ENCODE measurements at places on chromosomes 7 and 10.

DNA sequence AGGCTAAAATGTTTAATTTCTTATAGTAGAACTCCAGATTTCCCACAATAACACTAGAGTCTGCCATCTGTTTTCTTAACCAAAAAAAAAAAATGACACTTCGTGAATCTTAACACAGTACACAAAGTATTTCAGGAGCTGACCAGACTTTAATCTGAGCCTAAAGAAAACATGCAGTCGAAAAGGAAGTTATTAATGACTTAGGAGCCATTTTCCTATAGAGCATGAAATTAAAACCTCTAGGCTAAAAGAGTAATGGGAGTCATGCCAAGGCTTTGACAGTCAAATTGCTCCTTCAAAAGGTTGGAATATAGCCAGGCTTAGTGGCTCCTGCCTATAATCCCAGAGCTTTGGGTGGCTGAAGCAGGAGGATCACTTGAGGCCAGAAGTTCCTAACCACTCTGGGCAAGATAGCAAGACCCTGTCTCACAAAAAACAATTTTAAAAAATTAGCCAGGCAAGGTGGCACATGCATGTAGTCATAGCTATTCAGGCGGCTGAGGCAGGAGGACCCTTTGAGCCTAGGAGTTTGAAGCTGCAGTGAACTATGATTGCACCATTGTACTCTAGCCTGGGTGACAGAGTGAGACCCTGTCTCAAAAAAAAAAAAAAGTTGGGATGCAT is 13.6 kb downstream of the MICU1 start:
- DNase-seq, result no peak

DNA sequence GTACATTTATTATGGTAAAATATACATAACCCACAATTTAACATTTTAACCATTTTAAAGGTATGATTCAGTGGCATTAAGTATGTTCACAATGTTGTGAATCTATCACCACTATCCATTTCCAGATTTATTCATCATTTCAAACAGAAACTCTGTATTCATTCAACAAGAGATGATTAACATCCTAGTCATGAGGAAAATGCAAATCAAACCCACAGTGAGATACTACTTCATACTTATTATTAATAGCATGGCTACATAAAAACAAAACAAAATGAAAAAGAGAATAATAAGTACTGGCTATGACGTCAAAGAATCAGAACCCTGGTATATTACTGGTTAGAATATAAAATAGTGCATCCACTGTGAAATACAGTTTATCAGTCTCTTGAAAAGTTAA is 386.6 kb upstream of the POM121L12 start:
- no peak for DNase-seq

- no peak for DNase-seq
Measured at GRCh38 chr10:17918187-17918903, 33.4 kb upstream of the SLC39A12 start.

DNA sequence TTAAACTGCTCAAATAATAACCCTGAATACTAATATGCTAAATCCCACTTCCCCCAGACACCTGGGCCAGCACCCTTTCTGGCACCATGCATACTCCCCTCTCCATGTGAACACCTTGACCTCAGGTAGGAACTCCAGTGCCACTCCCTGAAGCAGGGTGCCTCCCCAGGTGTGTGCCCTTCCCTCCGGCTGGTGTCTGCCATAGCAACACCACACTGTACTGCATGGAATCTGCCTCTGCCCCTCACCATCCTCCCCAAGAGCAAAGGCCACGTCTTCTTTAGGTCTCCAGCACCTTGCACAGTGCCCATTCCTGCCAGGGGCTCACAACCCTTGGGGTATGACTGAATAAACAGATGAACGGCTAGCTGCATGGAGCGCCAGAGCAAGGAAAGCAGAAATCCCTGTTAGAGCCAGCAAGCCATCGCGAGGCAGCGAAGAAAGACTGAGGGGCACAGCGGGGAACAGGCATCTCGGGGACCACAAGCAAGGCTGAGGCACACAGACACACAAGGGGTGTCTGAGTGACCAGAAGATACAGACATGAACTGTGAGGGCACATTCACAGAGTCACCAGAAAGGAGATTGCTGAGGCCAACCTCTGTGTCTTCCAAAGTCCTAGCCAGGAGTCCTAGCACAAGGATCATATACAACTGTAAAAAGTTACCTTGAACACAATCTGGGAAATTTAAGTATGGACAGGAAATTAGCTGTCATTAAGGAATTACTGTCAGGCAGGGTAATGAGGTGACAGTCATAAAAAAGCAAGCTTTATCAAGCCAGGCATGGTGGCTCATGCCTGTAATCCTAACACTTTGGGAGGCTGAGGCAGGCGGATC is 25.7 kb downstream of the COBL start:
- no peak for DNase-seq

DNA sequence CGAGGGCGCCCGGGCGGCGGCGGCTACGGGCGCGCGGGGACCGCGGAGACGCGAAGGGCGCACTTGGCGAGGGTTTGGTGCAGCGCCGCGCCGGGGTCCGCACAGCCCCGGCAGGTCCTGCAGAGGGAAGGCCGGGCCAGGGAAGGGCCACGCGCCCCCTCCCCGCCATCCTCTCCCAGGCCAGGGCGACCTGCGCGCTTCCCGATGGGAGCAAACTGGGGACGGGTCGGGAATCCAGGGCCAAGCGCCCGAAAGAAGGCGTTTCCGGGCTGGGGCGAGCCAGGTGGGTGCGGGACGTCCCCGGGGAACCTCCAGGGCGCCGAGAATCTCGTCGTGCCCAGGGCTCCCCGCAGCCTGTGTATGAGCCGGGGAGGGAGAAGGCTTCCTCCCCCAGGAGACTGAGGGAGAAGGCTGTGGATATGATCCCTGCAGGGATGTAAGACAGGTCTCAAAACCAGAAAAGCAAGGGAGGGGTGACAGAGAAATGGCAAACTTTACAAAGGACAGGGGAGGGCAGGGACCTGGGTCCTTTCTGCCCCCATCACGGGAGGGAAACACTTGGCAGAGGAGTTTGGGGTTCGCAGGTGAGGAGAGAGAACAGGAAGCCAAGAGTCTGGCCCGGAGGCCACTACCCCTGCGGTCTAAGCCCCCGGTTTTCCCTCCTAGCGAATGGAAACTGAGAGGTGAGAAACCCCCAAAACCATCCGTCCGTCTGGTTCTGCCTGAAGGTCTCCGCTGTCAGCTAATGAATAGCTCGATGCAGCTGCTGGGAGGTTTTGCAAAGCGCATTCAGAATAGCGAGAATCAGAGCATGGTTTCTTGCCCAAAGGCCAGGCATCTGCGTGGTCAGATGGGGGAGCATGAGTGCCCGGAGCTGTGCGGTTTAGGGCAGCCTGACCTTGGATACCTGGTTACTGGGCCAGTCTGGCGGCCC is 674 bp downstream of the AMZ1 start:
- DNase-seq, result peak; percentile 58

GRCh38 chr10:76558996-76559891 is 1078.4 kb downstream of the KCNMA1 start:
- no peak for DNase-seq

DNA sequence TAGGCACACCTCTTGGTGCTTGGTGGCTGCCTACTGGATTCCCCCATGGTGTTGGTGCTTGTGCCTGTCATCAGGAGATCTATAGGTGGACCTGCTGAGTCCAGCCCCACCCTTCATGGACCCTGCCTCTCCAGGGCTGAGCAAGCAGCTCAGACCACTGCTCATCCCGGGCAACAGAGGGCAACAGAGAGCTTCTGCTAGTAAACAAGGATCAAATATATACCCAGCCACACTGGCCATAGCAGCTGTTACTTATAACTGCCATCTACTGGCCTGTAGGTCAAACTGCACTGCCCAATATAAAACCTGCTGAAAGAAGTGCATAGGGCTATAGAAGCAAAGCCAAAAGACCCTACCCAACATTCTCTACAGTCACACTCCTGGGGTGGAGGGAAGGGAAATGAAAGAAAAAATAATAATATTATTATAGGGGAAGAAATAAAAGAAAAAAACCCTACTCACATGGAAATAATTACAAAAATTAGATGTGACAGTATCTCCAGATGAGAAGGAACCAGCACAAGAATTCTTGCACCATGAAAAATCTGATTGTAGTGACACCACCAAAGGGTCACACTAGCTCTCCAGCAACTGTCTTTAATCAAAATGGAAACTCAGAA is 54.9 kb upstream of the ZNF800 start:
- no peak for DNase-seq

GRCh38 chr7:76317782-76318487 is 15.5 kb downstream of the HSPB1 start:
- DNase-seq, result peak; percentile 99

DNA sequence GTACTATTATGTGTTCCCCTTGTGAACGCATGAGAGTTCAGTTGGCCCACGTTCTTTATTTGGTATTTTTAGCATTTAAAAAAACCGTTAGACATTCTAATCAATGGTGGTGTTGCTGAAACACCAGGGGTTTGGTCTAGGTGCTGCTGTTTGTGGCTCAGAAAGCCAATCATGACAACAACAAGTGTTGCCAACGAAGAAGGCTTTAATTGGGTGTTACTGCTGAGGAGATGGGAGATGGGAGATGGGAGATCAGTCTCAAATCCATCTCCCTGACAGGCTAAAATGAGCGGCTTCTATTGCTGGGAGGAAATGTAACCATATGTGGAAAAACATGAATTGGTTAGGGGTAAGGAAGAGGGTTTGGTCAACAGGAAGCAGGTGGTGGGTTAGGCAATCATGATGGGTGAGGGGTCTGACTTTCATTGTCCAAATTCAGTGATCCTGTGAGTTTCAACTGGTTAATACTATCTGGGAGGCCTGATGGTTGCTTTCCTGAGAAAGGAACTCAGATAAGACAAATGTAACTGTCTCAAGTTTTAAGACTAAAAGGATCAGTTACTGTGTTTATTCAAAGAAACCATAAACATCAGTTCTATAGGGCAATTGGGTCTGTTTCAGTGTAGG is 4.6 kb upstream of the ZNF425 start:
- DNase-seq, result no peak

GRCh38 chr10:113240736-113241135 is 290.7 kb downstream of the TCF7L2 start:
- no peak for DNase-seq

DNA sequence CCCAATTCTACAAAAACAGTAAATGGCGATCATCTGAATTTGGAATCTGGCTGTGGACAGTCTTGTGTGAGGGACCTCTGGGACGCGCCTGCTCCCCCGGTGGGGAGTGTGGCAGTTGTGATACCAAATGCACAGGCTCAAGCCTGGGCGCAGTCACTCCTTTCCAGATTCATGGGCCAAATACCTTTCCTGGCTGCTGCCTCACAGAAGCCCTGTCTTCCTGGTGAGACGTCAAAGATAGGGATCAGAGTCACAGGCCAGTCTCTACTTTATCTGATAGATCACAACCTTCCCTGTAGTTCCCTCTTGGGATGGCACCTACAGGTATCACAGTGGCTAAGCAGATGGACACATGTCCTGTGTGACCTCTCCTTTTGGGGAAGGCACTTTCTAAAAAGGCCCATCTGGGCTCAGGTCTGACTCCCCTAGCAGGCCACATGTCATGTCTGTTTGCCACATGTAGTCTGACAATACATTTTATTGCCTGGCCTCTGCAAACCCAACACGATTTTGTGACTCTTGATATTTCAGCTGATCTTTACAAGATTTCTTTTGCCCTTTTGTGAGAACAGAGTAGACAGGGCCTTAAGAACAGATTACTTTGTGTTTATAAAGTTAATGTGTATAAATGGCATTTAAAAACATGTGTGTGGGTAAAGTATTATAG is 150.1 kb downstream of the SNX10 start:
- no peak for DNase-seq

- no peak for DNase-seq
Measured at GRCh38 chr10:5334196-5334880, 30.4 kb upstream of the UCN3 start.

Data from caudate nucleus (tissue), 63 donors.